ENCODE measurements at places on chromosomes 12 and 14.

DNA sequence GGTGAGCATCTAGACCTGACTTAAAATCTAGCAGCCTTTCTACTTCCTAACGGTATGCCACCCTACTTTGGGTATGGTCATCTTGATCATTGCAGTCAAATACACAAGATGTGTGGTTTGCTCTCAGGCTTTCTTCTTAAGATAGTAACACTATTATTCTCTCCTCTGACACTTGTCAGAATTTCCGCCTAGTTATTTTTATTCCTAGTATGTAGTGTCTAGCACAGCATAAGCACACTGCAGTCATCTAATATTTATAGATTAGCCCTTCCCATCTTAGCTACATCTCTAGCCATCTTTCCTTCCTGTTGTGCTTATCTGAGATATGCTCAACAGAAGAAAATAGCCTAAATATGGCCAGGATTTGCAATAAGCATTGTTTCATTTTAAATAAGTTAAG, 180.1 kb downstream of the C12orf50 start:
- DNase-seq = no peak

DNA sequence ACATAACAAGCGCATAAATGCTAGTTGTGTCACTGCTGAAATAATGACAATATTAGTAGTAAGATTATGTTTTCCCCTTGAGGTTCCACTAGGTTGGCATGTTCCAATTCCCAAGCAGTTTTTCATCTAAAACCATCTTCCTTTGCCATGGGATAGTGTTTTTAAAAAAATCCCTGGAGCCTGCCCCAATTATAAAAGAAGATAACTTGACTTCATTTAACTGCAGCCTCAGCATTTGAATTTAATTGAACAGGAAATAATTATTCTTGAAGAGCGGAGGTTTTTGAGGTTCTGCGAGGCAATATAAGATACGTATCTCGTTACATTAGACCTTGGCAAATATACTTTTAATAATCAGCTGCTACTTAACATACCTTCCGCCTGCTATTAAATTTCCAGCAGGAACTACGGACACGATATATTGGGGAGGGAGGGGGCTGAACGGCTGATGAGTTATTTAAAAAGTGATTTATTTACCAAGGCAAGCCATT, 65.2 kb upstream of the HSPB8 start:
- DNase-seq = no peak

DNA sequence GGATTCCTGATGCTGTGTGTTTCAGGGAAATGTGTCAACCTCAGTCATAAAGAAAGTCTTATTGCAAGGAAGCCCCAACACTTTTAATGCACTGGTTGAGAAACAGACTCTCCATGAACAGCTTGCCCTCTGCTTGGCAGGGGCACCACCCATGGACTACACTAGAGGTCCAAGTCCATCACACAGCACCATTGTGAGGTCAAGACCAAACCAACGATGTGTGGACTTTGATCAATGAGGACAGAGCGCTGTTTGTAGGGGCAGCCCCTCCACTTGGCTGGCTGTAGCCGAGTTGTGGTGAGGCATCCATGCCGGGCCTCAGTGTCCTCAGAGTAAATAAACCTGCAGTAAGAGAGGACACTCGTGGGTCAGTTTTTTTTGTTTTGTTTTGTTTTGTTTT, 29.8 kb downstream of the ZFYVE21 start:
- DNase-seq = no peak

- no peak for DNase-seq
Observed at GRCh38 chr12:124774054-124774461, 89.6 kb downstream of the SCARB1 start.

GRCh38 chr14:71116568-71117122, 209.4 kb downstream of the PCNX1 start:
- DNase-seq = no peak

GRCh38 chr12:121717041-121717699, 4.6 kb downstream of the TMEM120B start:
- no peak for DNase-seq

DNA sequence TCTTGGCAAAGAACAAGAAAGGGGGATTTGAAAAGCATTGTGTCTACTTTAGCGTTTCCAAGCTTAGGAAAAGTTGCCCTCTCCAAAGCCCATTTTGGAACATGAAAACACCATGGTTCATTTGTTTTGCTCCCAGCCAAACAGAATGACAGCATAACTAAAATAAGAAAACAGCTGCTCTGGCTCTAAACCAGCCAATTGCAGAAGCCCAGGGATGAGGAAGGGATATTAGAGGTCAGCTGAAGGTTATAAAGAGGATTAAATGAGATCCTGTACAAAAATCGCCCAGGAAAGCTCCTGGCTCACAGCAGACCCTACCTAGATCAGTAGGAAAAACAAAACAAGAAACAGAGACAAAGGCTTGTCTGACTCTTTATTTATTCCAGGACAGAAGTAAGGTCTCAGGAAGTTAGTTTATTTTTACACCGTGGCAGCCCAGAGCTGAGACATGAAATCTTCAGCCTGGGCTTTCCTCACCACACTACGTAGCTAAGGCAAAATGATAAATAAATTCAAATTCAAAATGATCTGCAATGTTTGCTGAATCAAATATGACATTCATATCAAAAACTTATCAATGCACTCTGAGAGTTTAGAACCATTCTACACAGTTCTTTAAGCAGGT, 25.9 kb downstream of the SPX start:
- no peak for DNase-seq

- no peak for DNase-seq
Observed at GRCh38 chr12:92562063-92562734, 140.6 kb upstream of the PLEKHG7 start.

- DNase-seq = no peak
Observed at GRCh38 chr14:99055816-99056215, 216.2 kb downstream of the BCL11B start.

GRCh38 chr14:71399057-71399487, 491.8 kb downstream of the PCNX1 start:
- DNase-seq = no peak

All from stimulated activated CD4-positive, alpha-beta T cell treated with anti-CD3 and anti-CD28 coated beads, Interleukin-2, amount 100 ng/mL, for 48 hours (primary cell).